ENCODE measurements at places on chromosomes 5 and 9.

DNA sequence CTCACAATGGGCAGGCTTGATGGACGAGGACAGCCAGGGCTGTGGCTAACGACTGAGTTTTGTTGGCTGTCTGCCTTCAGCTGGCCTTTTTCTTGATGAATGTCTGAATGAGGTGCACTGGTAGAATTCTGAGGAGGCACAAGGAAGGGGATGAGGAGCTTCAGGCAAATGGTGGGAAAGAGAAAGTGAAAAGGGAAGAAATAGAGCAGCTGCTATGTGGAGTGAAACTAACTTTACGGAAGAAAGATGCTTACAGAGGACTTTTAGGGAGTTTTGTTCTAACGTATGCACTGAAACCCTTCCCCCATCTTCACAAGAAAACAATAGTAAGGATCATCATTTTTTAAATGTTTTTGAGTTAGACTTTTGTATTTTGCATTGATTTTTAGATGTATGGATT is 45.3 kb downstream of the OR2K2 start:
- no peak for DNase-seq

GRCh38 chr9:137141050-137141810 is 2.3 kb downstream of the GRIN1 start:
- DNase-seq: no peak

DNA sequence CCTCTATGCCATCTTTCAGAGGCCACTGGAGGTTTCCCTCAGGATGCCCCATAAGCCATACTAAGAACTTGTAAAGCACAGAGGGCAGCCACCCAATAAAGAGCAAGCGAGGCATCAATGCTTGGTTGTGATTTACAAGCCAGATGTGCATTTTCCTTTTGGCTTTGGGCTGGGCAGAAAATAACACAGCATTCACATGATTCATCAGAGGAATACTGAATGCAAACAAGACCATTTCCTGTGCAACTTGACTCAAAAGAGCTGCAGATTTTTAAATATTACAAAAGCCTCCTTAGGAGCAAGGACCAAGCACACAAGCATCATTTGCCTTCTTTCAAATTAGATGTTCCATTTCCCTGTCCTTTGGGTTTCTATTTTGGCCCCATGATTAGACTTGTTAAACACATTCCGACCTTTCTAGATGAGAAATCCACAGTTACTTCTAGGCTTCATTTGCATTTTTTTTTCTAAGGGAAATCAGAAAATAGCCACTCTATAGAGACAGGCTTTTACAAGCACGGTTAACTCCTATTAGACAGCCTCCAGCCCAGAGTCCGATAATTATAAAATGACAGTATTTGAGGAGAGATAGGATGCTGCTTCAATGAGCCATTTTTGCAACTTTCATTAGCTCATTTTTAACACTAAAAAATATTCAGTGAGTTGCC is 207.8 kb downstream of the SEMA5A start:
- no peak for DNase-seq

DNA sequence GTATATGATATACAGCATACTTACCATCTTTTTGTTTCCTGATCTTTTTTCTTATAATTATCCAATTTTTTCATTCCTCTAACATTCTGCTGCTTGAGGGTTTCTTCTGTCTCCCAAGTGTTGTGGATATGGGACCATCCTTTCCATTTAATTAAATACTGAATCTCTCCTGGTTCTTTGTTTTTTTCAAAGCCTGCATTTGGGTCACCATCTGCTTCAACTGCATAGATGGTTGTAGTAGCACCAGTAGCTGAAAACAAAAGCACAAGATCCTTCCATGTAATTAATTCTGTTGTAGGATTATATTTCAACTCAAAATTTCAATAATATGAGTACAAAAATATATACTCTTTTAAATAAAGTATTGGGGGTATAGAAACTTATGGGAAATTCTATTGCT is 29.4 kb downstream of the CHD1 start:
- no peak for DNase-seq

DNA sequence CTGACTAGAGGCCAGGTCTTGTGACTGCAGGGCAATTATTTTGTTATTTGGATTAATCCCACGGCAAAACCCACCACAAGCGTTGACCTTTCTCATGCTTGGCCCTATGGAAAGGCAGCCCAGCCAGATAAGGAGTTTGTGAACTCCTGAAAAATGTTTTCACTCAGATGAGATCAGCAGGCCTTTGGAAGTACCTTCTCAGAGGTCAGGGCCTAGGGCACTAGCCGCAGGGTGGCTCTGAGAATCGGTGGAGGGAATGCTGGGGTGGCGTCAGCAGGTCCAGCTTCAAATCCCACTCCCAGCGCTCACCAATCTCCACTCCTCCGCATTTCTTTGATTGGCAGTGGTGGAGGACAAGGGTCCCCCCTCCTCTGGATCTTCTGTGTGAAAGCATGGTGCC is 194.4 kb downstream of the GADD45G start:
- DNase-seq: no peak

DNA sequence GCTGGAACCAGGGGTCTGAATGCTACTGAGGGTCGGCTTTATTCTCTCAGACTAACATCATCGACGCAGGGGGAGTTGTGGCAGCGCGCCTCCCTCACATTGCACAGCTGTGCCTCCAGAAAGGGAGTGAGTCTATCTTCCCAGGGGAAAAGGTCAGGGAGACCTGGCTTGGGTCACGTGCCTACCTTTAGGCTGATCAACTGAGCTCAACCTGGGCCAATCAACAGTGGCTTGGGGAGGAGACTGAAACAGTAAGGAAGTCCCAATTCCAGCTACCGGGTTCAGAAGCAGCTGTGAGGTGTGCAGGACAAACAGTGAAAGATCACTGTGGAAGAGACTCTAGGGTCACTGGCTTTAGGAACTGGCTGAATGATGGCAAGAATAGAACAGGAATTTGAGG is 14.3 kb downstream of the SNX30 start:
- no peak for DNase-seq

GRCh38 chr5:170482511-170482910 is 21.3 kb upstream of the KCNIP1 start:
- no peak for DNase-seq

DNA sequence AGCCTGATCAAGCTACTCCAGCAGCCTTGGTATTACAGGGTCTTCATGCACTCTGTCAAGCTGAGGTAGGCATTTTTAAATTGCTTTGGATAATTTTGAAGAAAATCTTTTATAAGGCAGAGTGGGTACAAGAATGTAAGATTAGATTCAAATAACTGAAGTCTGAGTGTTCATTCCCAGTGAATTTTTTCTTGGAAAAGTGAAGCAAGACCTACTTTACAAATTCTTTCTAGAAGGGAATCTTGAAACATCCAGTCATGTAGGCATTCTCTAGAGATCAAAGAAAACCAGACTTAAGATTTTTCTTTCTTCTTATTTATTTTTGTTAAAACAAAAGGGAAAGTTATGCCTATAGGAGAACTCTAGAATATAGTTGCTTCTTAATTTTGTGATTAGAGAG is 139.0 kb downstream of the FOCAD start:
- no peak for DNase-seq

GRCh38 chr9:92769990-92770359 is 5.3 kb upstream of the BICD2 start:
- no peak for DNase-seq

DNA sequence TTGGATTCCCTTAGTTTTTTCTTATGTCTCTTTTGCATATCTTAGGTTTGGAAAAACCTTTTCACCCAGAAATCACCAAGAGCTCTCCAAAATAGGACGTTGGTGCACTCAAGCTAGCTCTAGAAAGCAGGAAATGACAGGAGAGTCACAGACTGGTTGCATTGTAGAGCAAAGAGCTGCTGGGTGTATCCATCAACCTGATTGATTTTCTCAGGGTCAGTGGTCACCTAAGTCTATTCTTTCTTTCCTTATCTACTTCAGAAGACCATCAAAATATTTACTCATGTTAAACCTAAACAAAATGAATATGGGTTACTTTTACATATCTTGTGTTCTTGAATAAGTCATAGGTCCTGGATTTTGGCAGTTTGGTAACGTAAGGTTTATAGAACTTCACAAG is 14.9 kb downstream of the SLC26A2 start:
- DNase-seq: no peak

GRCh38 chr5:172385010-172385563 is 69.2 kb downstream of the SH3PXD2B start:
- DNase-seq: no peak

GRCh38 chr5:79464695-79465332 is 49.1 kb downstream of the HOMER1 start:
- no peak for DNase-seq

GRCh38 chr5:137374110-137374714 is 124.9 kb downstream of the SPOCK1 start:
- no peak for DNase-seq

- DNase-seq: no peak
Measured at GRCh38 chr5:63029891-63030290, 451.3 kb downstream of the LRRC70 start.
